Fibroblast of lung (primary cell): ENCODE measurements at places on chromosomes 5 and 9.

- DNase-seq: no peak
Measured at GRCh38 chr9:83247732-83248131, 184.8 kb upstream of the RASEF start.

- DNase-seq: no peak
Measured at GRCh38 chr5:1399737-1400136, 45.5 kb downstream of the SLC6A3 start.

- DNase-seq: no peak
Measured at GRCh38 chr5:177992466-177992865, 3.6 kb downstream of the PROP1 start.

GRCh38 chr9:99375481-99375880, 153.4 kb downstream of the SEC61B start:
- no peak for DNase-seq

GRCh38 chr5:82793808-82794419, 283.3 kb downstream of the TMEM167A start:
- DNase-seq: peak; percentile 6

- DNase-seq: no peak
Measured at GRCh38 chr5:125558016-125558415, 811.6 kb upstream of the ZNF608 start.

DNA sequence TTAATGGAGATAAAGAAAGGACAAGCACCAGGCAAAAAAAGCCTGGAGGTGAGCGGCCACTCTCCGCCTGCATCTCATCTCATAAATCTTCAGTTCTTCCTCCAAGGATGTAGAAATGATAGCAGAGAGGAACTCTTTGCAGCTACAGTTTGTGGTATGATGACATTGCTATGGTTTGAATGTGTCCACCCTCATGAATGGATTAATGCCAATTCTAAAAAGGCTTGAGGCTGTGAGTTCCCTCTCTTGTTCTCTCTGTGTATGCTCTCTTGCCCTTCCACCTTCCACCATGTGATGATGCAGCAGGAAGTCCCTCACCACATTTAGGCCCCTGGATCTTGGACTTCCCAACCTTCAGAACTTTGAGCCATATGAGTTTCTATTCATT, 126.4 kb downstream of the SPOCK1 start:
- DNase-seq: no peak

DNA sequence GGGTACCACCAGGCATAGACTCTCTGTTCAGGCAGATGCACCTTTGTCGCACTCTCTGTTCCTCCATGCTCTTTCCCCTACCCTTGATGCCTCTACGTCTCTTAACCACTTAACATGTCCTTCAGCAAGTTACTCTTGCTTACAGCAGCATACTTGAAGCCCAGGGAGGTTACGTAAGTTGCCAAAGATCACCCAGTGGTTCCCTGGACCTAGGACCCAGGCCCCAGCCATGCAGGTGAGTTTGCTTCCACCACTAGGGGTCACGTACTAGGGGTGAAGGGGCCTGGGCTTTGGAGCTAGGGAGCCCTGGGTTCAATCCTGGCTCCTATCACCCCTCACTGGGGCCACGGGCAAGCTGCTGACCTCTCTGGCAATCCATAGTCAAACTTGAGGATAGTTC, 8.9 kb downstream of the AKNA start:
- DNase-seq: no peak

- peak; percentile 45 for DNase-seq
Measured at GRCh38 chr5:1763548-1763911, 36.1 kb downstream of the MRPL36 start.

- no peak for DNase-seq
Measured at GRCh38 chr5:108753331-108753730, 5.6 kb downstream of the FER start.

GRCh38 chr5:146623666-146624065, 107.7 kb upstream of the GPR151 start:
- no peak for DNase-seq

DNA sequence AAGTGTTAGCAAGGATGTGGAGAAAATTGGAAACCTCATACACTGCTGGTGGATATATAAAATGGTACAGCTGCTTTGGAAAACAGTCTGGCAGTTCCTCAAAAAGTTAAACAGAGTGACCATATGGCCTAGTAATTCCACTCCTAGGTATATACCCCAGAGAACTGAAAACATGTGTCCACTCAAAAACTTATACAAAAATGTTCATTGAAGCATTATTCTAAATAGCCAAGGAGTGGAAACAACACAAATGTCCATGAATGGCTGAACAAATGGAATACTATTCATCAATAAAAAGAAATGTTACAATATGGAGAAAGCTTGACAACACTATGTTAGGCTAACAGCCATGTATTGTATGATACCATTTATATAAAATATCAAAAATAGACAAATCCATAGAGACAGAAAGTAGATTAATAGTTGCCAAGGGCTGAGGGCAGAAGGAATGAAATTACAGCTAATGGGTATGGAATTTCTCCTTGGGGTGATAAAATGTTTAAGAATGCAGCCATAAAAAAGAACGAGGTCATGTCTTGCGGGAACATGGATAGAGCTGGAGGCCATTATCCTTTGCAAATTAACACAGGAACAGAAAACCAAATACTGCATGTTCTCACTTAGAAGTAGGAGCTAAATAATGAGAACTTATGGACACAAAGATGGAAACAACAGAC, 33.6 kb upstream of the FBP1 start:
- DNase-seq: peak; percentile 56

GRCh38 chr5:17860660-17861315, 226.5 kb downstream of the TAF11L14 start:
- peak; percentile 33 for DNase-seq
